ENCODE measurements at places on chromosomes 7 and 10.

DNA sequence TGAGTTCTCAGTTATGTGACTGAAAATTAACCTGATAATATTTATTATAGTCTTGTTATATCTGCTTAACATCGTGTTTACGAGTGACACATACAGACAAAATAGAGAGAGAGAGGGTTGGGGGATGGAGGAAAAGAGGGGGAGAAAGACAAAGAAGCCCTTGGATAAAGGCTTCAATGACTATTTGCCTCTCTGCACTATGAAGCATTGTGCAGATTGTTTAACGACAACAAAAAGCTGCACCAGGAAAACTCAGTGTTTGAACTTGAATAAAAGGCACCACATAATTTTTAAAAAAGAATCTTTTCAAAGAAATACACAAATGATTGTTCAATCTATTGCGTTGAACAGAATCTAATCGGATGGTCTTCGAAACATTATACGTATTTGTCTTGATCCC is 27.8 kb downstream of the MAGI2 start:
- DNase-seq = no peak

DNA sequence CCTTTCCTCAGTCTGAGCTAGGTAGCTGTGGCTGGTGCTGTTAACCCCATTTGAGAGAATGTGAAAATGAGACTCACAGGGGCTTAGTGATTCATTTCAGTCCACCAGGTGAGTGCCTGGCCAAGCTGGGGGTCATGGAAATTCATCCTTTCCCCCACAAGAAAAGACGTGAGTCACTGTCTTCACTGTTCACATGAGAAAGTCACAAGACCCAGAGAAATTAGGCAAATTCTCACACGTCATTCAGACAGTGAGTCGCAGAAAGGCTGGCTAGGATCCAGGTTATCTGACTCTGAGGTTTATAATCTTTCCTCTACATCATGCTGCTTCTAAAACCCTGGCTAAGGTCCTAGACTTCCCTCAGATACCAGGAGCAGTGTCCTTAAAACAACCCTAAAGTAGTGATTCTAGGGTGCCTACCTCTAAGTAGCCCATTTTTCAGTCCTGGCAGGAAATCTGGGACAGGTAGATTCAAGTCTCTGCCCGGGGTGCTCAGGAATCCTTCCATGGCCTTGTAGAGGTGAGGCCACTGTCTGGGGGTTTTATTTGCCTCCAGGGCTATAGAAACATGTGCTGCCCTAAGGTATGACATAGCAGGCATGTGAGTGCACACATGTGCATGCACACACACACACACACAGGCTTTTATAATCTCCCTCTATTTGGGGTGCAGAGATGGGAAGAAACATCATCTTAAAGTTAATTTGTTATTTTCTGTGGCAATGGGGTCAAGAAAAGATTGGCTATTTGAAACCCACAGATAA is 427.9 kb upstream of the CELF2 start:
- DNase-seq = no peak

DNA sequence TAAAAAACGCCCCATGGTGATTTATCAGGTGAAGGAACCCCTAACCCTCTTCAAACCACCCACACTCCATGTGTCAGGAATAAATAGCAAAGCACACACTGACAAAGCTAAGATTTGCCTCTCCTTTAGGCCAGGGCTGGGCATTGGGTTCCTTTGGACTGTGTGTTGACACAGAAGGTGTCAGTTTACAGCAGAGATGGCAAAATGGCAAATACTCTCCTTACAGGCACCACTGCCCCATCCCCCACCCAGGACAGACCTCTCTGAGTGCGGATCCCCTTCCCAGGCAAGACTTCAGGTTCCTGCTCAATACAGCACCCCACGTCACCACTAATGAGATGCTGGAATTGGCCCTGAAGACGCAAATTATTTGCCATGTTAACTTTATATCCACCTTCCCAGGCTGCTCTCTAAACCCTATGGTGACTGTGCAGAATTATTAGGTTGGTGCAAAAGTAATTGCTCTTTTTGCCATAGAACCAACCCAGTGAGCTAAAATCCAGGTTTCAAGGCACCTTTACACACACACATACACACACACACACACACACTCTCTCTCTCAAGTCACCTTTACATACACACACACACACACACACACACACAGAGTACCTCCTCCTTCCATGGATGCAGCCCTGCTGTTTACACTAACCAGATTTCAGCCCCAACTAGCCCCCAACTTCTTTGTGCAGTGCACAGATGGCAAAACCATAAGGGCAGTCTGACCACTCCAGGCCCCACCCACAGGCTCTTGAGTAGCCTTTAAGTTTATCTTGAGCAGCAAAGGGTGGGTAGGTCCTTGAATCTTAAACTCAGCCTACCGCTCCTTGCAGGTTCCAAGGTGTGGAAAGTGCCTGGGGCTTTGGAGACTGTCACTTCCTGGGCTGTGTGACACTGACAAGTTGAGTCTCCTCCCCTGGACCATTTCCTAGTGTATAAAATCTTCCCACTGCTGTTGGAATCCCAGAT is 4.0 kb upstream of the ZCCHC24 start:
- no peak for DNase-seq

DNA sequence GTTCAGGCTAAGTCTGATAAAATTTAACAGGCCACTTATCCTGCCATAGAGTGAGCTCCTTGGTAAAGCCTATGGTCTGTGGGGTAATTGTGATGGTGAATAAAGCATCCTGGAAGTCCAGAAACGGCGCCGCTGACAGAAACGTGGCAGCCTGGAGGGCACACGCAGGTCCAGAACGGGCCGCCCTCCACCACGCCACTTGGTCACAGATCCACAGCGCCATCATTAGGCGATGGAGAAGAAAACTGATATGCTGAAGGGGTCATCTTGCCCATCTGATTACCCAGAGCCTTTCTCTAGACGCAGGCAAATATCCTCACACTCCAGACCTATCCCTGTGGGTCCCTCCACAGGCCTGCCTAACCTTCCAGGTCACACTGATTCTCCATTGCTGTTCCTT is 37.8 kb downstream of the PODXL start:
- no peak for DNase-seq

GRCh38 chr7:135879233-135879632 is 97.9 kb downstream of the MTPN start:
- no peak for DNase-seq

DNA sequence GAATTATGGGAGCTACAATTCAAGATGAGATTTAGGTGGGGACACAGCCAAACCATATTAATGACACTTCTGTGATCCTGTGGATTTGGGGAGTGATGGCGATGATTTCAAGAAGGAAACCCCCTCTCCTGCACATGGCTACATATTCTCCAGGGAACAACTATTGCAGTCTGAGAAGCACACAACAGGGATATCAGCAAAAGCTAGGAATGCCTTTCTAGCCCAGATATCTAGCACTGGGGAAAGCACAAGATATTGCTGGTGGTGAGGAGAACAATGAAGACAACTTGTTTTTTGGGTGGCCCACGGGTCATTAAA is 24.3 kb downstream of the EPDR1 start:
- DNase-seq = no peak

All from NCI-H1694 (cell line).